SJCRH30 (cell line): ENCODE measurements at places on chromosomes 4 and X. TPM values are rescaled to one million over a fixed set of nuclear protein-coding genes. Genes with fewer than 3 reads are reported as not detected.

- DNase-seq = peak; percentile 15
Measured at GRCh38 chr4:183241322-183241640, 78.8 kb downstream of the CLDN22 start.

- no peak for DNase-seq
Measured at GRCh38 chr4:112377171-112377570, 80.0 kb downstream of the ALPK1 start.

Gene CT55
- total RNA-seq = 0.08 and 0.40 TPM in 2 replicates

DNA sequence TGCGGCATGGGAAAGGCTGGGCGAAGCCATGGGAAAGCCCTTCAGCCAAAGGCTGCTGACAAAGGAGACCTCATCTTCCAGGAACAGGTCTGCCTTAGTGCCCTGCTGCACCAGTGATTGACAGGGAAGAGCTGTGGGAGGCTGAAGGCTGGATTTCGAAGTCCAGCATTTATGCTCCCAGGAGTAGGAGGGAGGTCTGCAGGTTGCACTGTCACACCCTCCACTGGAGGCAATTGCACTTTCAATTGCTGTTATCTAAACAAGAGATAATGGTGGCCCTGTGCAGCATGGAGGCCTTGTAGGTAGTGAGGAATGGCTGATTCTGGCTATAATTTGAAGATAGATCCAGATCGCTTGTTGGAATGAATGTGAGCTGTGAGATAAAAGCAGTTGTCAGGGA lies 43.7 kb downstream of the FAM114A1 start:
- no peak for DNase-seq

Gene KCNE5
- total RNA-seq = 0.10 and 0.12 TPM in 2 replicates

DNA sequence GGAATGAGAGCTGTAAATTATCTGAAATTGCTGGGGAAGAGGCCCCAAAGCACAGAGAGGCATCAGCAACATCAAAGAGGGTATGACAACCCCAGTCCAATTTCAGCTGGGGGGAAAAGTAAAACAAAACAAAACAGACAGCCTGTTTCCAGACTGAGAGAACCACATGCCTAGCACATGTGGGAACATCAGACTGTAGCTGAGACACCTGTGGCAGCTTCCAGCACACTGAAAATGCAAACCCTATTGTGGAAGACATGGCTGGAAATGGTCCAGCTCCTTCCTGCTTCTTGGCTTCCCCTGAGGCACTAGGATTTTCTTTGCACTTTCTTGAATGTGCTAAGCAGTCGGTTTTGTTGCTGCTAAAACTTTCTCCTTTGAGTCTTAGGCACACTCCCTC lies 240.9 kb upstream of the STS start:
- DNase-seq = no peak

DNA sequence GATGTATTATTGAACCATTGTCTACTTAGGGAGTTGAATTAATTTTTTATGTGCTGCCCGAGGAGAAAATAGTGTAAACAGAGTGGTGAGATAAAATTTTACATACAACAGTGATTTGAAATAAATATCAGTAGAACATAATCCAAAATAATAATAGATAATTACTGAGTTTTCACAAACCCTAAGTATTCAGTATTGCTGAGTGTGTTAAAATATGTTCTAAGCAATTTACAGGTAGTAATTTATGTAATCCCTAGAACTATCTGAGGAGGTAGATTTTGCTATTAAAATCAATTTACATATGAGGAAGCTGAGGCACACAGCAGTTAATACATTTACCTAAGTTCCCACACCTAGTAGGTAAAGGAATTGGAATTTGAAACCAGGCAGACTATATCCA lies 134.7 kb upstream of the FAT1 start:
- no peak for DNase-seq

DNA sequence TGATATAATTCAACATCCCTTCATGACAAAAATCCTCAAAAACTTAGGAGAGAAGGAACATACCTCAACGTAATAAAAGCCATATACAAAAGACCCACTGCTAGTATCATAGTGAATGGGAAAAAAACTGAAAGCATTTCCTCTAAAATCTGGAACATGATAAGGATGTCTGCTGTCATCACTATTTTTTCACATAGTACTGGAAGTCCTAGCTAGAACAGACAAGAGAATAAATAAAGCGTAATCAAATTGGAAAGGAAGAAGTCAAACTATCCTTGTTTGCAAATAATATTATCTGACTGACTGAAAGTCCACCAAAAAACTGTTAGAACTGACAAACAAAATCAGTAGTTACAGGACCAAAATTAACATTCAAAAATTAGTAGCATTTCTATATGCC lies 985.4 kb upstream of the AGA start:
- no peak for DNase-seq

DNA sequence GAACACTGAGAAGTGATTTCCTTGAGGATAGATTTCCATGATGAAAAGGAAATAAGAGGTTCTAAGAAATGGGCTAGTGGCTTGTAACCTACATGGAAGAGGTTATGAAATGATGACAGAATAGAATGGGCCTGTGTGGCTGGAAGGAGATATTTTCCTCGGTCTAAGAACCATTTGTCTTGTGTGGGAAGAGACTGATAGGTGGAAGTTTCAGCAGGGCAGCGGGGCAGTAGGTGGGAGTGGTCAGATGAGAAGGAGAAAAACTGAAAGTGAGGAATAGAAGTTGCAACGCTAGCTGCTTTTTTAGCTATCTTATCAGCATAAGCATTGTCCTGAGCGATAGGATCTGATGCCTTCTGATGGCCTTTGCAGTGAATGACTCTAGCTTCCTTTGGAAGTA lies 211.4 kb upstream of the GALNT7 start:
- DNase-seq = no peak

- no peak for DNase-seq
Measured at GRCh38 chrX:108250654-108251579, 159.3 kb downstream of the ATG4A start.

Gene TCEANC
- 3.0 and 3.5 TPM in 2 replicates for total RNA-seq

Gene ZDHHC15
- 0.53 and 0.67 TPM in 2 replicates for total RNA-seq

Gene CDX4
- total RNA-seq = not detected in 2 replicates

DNA sequence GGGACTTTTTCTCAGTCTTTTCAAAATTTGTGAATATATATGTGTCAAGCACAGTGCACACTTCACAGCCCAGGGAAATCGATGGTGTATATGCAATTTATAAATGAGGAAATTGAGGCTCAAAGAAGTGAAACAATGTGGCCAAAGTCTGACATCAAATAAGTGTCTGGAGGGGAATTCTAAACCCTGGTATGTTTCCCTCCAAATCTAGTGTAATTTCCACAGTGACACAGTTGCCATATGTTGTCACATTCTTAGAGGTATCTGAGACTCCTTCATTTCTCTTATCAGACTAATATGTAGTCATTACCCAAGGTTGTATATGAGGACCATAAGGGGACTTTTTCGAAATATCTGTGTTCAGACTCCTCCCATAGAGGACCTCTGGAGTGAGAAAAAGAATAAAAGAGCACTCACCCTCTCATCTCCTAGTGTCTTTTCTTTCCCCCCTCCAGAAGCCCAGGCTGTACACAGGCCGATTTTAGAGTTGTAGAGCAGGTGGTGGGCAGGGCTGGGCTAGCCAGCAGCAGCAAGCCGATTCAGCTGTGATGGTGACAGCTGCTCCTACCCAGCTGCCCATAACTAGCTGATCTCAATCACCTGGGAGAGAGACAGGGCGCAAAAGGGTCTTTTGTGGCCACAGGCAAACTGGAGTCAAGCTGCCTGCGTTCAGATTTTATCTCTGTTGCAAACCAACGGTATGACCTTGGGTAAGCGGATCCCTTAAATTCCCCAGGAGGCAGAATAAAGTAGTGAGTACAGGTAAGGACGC lies 55.1 kb downstream of the CLCN5 start:
- peak; percentile 85 for DNase-seq

- DNase-seq = peak; percentile 66
Measured at GRCh38 chrX:32530802-32531403, 680.4 kb downstream of the DMD start.

Gene COX7B2
- total RNA-seq = not detected in 2 replicates

GRCh38 chrX:43881410-43882293 lies 598 bp downstream of the MAOB start:
- DNase-seq = no peak

- DNase-seq = no peak
Measured at GRCh38 chr4:48575964-48576363, 85.9 kb downstream of the ZAR1 start.

- no peak for DNase-seq
Measured at GRCh38 chr4:53132132-53132891, 233.5 kb downstream of the SCFD2 start.

- DNase-seq = no peak
Measured at GRCh38 chr4:159768016-159768415, 665.1 kb downstream of the RAPGEF2 start.

Gene AGA
- 1.5 and 1.9 TPM in 2 replicates for total RNA-seq

DNA sequence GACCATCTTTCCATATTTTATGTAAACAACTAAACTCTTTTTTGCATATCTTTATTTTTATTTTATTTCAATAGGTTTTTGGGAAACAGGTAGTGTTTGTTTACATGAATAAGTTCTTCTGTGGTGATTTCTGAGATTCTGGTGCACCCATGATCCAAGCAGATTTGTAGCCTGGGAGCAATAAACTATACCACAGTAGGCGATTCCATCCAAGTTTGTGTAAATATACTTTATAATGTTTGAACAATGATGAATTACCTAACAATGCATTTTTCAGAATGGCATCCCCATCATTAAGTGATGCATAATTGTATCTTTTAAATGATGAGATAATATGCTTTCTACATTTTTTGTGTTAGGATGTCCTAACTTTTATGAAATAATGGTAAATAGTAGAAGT lies 39.2 kb upstream of the CYSLTR1 start:
- no peak for DNase-seq

Gene NHS
- 0.51 and 0.56 TPM in 2 replicates for total RNA-seq

Gene TEX11
- 0.08 and 0.23 TPM in 2 replicates for total RNA-seq

DNA sequence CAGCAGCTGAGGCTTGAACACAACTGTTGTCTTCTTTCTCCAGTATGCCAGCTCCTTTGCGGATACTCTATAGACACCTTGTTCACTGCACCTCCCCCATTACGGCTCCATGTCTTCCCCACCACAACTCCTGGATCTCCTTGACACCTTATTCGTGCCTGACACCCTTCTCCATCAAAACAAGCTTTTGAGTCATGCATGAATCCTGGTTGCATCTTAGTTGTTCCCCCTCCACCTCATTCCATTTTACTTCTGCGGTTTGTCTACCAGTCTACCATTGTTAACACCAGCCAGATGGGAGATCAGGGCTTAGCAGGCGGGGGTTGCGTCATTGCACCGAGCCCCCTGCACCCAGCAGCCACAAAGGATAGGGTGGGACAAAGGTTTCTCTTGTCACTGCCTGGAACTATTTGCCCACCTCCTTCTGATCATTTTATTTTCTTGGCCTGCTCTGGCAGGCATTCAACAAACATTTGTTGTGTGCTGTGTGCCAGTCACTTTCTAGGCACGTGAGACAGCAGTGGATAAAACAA lies 2.0 kb upstream of the CDK16 start:
- DNase-seq = no peak

DNA sequence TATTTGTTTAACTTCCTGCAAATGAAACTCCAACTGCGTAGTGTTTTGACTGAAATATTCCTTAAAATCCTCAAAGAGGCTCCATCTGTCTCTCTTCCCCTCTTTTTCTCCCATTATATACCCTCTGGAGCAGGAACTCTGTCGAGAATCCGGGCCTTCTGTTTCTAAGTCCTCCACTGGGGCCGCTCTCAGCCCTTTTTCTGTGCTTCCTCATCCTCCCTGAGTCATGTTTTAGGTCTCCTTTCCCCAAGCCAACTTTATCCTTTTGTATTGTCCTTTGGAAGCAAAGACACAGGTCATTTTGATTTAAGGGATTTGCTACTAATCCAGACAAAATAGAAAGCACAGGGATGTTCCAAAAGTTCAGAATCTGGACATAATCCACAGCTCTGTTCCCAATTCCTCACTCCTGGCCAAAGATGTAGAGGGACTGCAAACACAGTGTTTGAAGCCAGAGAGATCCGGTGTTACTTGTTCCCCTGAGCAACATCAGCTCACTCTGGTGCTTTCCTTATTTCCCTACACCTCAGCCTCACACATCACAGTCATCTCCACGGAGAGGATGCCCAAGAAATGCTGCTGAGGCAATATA lies 131.0 kb upstream of the KLF3 start:
- DNase-seq = no peak

DNA sequence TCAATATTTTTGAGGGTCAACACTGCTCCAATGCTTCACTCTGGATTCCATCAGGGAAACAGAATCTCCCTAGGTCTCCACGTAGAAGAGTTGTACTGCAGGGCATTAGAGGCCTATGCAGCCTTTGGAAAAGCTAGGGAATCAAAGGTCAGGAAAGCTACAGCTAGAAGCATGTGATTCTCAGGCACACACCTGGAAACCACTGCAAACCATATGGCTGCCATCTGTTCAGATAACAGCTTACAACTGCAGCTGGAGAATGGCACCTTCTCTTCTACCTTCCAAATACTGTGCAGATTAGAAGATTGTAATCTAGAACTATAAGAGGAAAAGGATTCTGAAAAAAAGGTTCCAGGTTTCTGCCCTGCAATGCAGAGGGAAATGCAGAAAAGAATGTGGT lies 60.6 kb downstream of the BTC start:
- DNase-seq = no peak

Gene SYTL4
- total RNA-seq = not detected in 2 replicates

DNA sequence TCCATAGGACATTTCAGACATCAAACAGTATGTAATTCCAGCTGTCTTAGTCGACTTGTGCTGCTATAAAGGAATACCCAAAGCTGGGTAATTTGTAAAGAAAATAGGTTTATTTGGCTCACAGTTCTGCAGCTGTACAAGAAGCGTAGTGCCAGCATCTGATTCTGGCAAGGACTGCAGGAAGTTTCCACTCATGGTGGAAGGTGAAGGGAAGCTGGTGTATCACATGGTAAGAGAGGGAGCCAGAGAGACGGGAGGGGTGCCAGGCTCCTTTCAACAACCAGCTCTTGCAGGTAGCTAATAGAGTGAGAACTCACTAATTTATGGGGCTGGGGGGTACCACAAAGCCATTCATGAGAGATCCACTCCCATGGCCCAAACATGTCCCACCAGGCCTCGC lies 253.0 kb upstream of the FGF13 start:
- no peak for DNase-seq

Gene HMX1
- not detected in 2 replicates for total RNA-seq

DNA sequence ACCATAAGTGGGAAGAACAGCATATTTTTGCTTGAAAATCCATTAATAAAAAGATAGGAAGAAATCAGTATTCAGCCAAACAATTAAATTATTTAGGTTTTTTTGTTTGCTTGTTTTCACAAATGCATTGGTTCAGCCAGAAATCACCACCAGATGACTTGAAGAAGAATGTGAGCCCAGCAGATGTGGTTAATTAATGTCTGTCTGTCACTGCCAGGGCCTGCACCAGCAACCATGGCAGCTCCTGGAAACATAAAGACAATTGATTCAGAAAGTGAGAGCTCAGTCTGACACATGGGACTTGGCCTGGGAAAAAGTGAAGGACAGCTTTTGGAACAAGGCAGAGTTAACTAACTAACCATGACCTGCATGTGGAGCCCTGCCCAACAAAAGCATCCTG lies 74.0 kb downstream of the MAOB start:
- DNase-seq = no peak

GRCh38 chr4:5474756-5475155 lies 233.6 kb downstream of the EVC2 start:
- no peak for DNase-seq

Gene PFKFB1
- 0.14 TPM in 1 of 2 replicates, not detected in the other for total RNA-seq

- DNase-seq = peak; percentile 88
Measured at GRCh38 chr4:123555233-123555806, 158.7 kb downstream of the SPRY1 start.
